Esophagus mucosa (tissue), 1 donor: ENCODE measurements at places on chromosomes 5 and 9. TPM values are rescaled to one million over a fixed set of nuclear protein-coding genes. Genes with fewer than 3 reads are reported as not detected.

- ATAC-seq: no peak
These were observed 102.2 kb downstream of the MAP1B start for GRCh38 chr5:72209147-72210115.

- peak; percentile 98 for ATAC-seq
These were observed 6.8 kb upstream of the S1PR3 start for GRCh38 chr9:88984543-88984883.

GRCh38 chr5:133665571-133665970, 53.2 kb upstream of the FSTL4 start:
- ATAC-seq: no peak

Gene ABCA1
- 23.9 TPM for total RNA-seq

Gene EQTN
- total RNA-seq: not detected

- no peak for ATAC-seq
These were observed 138.7 kb downstream of the ALDH1A1 start for GRCh38 chr9:72814083-72814597.

GRCh38 chr5:22431406-22431805, 421.7 kb downstream of the CDH12 start:
- ATAC-seq: no peak

DNA sequence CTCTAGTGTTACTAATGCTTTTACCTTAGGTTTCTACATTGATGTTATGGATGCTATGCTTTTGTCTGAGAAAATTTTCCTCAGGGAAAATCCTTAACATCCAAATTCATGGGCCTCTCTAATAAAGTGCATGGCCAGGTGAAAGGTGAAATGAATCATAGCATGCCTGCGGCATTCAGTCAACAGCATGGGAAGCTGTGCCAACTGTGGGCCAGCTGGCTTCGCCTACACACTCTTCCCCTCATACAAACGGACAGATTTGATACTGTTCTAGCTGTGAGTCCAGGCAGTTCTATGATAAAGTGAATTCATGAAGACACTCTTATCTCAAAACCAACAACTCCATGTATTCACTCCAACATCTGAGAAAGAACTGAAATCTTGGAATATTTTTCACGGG, 374.1 kb downstream of the PLK2 start:
- no peak for ATAC-seq

Gene GPR150
- not detected for total RNA-seq

DNA sequence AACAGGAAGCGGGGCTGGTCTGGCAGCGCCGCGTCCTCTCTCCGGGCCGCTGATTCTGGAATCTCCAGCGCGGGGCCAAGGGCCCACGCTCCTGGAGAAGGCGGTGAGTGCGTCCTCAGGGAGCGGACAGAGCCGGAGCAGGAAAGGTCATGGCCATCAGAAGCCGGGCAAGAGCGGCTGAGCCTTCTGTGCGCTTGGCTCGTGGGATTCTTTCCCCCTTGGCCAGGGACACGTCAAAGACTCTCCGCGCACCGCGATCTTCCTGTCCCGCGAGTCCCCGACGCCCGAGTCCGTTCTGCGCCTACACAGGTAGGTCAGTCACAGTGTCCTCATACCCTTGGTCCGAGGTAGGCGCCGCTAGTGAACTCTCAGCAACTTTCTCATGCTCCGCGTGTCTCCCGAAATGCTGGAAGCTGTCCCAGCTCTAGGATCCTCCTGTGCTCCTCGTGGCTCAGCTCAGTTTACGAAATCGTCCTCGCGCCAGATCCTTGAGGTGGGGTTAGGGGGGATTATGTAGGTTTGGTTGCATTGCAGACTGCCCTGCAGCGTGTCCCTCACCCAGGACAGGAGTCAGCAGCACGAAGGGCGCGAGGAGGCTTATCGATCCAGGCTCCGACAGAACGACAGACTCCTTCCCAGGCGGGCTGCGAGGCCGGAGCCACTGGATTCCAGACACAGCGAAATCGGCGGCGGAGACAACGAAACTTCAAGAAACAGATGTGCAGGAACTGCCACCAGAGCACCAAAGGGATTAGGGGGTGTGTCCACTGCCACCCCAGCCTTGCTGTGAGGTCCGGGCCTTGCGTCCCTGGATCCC, 8.7 kb downstream of the LHX6 start:
- no peak for ATAC-seq

DNA sequence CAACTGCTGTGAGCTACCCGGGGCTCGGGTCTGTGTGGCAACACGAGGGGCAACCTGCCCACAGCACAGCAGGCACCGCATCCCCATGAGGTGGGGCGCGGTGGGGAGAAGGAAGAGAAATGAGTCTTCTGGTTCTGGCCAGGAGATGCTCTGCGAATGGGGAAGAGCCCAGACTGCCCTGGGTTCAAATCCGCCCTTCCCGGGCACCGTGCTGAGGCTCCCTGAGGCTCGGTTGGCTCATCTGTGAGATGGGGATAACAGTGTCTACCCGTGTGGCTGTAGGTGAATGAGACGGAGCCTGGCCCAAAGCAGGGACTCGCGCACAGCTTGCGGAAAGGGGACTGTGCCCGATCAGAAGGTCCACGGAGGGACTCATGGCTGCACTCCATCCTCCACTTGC, 123.9 kb downstream of the VAV2 start:
- no peak for ATAC-seq

DNA sequence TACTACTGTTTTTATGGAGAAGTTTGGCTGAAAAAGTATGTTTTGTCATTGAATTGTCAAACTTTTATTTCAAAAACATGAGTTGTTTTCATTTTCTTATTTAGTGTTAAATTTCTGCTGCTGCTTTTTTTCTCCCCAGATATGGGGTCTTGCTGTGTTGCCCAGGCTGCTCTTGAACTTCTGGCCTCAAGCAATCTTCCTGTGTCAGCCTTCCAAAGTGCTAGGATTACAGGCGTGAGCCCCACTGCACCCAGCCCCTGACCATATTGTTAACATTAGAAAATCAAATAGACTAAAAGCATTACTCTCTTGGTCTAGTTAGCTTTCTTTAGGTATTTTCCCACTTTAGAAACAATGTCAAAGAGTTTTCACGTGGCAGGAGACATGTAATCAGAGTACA, 215.3 kb downstream of the KDM4C start:
- no peak for ATAC-seq

Gene RAB24
- total RNA-seq: 31.8 TPM

Gene IGFBPL1
- total RNA-seq: not detected

- ATAC-seq: no peak
These were observed 176.9 kb upstream of the ADAMTS16 start for GRCh38 chr5:4963265-4963664.

Gene AGXT2
- total RNA-seq: not detected

Gene C9orf78
- total RNA-seq: 25.1 TPM

GRCh38 chr5:175885813-175886212, 14.4 kb downstream of the CPLX2 start:
- ATAC-seq: no peak

DNA sequence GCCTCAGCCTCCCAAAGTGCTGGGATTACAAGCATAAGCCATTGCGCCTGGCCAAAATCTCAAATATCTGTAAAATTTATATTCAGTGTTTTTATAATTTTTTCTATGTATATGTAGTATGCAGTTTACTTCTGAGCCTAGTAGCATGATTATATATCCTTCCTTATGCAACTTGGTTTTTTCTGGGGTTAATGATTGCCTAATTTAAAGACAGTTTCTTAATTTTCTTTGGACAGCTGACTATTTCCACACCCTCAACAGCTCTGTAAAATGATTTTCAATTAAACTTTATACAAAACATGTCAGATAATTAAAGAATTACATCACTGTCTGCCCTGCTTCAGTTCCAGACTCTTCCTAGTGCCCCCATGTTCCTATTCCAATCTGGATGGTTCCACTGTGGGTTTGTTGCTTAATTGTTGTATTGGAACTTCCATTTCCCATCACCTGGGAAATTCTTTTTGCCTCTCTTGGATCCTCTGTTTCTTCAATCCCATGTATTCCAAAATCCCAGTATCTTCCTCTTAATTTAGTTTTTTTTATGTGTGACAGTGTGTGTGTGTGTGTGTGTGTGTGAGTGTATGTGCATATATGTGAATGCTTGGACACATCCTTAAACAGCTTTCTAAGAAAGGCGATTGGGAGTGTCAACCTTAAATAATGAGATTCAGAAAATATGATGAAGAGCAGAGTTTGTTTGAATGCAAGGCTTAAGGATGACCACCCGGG, 53.2 kb downstream of the C5orf22 start:
- no peak for ATAC-seq

DNA sequence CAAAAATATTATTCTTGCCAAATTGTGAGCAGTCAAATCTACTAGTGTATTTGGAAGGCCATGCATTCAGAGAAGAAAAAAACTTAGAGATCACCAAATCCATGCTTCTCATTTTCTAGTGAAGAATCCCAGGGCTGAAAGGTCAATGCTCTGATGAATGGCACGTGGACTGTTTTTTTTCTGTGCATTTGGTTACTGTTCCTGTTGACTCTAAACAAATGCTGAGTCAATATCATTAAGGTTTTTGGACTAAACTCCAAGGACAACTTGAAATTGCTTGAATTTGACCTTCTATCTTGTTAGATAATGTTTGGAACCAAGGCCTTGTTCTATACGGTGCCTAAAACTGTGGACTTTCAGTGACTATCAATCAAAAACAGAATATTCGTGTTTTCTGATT, 142.2 kb downstream of the OSTF1 start:
- no peak for ATAC-seq

Gene RIC1
- 14.1 TPM for total RNA-seq
